Kidney tubule cell (primary cell): ENCODE measurements at places on chromosomes 13 and 19.

- DNase-seq, result no peak
Measured at GRCh38 chr13:104483631-104484030, 1417.4 kb upstream of the SLC10A2 start.

DNA sequence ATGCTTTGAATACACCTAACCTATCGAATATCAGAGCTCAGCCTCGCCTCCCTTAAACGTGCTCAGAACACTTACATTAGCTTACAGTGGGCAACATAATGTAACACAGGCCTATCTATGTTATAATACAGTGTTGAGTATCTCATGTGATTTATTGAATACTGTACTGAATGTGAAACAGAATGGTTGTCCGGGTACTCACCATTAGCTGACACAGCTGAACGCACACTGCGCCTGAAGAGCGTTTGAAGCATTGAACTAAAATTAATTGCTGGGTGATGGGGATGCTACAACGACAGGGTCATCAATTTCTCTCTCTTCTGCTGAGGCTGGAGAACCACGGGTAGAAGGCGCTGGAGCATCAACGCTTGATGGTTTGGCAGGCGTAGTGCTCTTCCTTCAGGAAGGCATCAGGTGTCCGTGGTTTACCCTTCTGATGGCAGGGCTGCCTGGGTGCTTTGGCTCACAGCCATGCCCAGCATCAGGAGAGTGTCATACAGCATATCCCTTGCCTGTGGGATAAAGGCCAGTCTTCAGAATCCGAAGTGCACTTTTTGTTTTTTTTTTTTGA lies 46.9 kb upstream of the UBE2L5 start:
- DNase-seq, result peak; percentile 26

DNA sequence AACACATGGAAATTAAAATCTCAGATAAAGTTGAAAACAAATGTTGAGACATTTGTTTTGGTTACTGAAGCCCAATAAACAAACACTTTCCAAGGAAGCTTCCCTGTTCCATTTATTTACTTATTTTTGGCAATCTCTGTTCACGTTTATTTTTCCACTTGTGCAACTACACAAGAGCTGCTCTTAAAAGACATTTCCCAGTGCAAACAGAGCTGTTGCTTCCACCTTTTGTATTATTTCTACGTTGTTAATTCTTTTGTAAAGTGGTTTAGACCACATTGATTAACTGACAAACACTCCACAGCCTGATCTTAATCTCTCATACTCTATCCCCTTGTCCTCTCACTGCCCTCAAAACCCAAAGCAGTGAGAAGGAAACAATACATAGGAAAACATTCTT lies 757.6 kb downstream of the LIG4 start:
- DNase-seq, result no peak

DNA sequence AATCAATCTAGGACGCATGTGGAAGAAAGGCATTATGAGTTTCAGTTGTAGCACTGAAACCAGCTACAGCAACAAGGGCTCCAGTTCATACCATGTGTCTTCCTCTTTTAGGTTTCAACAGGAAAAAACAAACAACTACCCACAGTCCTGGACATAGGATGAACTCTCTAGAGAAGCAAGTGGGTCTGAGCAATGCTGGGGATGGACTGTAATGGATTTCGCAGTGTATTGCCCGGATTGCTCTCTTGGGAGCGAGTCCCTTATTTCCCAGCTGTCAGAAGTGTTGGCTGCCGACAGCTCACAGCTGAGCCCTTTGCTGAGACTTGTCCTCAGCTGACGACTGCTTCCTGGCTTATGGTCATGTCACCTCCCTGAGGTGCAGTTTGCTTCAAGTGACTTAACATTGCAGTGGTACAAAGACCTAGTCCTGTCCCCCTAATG lies 12.1 kb upstream of the MYCBP2 start:
- no peak for DNase-seq

DNA sequence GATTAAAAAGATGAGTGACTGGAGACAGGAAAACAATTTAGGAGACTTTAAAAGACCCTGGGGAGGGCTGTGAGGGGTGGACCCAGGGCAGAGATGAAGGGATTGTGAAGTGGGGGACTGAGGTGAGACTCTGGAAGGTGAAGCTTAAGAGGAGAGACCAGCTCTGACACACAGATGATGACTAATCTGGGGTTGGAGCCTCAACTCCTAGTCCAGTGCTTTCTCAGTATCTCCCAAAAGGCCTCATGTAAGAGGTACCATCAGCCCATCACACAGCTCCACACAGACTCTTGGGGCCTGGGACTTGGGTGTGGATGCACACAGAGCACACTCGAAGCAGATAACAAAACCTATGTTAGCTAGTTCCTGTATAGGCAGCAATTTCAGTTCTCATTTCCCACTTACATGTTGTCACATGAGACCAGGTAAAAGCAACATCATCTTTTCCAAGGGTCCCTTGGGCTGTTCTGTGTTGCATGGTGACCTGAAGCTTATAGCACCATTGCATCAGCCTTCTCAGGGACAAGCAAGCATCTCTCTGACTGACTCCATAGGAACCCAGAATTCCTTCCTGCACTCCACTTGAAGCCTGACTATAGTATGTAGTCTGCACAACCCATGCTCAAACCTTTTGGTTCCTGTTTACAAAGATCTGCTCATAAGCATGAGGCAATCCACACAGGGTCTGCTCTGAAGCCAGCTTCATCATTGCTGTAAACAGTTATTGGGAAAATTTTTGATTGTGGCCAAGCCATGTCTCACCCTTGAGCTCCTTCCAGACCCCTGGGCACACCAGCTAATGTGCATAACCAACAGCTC lies 88.6 kb upstream of the MYCBP2 start:
- DNase-seq, result no peak

DNA sequence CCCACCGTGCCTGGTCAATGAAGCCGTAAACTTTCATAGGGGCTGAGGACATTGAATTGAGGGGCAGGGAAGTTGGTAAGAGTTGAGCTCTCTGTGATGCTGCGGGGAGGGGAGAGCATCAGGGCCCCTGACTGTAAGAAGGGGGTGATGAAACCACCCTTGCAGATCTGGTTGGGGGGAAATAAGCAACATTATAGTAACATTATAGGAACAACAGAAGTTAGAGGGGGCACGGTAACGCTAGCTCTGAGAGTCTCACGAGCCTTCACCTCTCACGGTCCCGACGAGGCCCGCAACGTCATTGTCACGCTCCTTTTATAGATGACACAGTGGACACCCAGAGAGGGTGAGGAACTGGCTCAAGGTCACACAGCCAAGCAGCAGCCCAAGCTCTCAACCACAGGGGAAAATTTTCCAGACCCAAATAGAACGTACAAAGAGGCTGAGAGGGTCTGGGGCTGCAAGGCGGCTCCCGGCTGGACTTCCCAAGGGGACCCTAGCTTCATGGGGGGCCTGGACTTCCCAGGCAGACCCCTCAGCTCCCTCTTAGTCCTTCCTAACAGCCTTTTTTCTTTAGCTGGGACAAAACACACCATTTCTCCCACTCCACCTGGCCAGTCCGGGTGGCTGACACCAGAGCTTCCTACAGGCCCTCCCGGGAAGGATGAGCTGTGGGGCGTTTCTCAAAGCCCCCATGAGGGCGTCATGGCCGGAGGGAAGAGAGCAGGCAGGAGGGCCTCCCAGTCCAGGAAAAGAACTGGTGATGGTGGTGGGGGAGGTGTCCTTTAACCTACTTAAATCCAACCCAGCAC lies 4.1 kb downstream of the TLE5 start:
- DNase-seq, result no peak

GRCh38 chr13:60441761-60442160 lies 44.7 kb downstream of the TDRD3 start:
- no peak for DNase-seq

DNA sequence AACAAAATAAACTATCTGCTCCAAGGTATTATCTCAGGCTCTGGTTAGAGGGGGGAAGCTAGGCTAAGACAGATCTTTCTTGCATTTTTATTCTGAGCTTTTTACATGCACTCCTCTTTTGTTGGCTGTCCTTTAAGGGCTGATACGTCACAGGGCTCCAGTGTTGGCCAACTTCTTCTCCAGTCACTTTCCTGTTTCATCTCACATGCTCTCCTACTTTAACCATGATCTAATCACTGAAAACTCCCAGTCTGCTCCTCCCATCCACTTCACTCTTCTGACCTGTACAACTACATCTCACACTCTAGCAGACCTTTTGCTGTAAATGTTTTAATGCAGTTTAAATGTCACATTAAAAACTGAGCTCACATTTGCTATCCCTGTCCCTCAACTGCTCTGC lies 510.0 kb upstream of the KLF12 start:
- DNase-seq, result peak; percentile 32

DNA sequence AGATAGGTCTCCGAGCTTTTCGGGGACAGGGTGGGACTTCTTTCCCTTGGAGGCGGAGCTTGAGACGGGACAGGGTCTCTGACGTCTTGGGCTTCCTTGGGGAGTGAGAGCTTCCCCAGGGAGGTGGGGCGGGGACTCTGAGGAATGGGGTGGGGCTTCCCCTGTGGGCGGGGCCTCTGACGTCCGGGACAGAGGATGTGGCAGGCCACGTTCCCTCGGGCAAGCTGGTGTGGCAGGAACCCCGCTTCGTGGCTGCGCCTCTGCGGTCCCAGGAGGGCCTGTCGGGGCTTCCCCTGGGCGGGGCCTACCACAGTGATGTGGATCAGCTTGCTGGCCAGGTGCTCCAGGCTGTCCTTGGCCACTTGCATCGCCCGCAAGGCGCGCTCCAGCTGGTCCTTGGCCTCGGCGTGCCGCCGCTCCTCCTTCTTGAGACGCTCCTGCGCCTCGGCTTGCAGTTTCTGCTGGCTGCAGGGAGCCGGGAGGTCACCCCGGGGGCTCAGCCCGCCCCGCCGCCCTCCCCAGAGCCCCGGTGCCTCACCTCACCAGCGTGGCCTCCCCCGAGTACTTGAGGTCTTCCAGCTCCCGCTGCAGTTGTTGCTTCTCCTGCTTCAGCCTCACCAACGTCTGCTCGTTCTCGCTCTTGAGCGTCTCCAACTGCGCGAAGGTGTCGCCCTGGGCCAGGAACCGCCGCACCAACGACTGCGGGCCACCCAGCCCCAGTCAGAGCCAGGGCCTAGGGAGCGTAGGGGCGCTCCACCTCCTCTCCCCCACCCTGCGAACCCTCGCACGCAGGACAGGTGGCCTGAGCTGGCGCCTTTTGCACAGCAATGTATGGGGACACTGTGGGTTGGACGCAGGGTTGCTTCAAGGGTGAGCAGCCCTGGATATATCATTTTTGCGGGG lies 3.3 kb upstream of the RGL3 start:
- DNase-seq, result peak; percentile 59

DNA sequence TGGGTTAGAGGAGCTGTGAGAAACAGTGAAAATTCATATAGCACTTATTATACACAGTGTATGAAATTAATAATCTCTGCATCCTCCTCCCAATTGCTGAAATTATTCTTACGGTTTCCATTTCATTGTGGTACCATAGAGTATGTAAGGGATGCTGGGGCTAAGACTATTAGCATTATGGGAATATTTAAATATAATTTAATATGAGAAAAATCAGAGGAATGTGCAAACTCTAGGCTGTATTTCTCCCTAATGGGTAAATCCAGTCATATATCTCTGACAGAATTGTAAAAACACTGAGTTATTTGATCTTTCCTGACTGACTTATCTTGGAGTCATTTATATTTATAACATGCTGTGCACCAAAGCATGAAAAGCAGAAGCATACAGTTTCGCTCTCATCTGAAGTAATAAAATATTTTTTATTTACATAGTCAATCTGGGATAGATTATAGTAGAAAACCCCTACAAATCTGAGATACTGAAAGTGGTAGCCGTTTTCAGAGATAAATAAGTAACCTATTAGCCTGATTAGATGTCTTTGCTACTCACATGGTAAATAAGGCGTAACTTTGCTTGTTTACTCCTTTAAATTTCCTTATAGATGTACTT lies 34.9 kb downstream of the LRCH1 start:
- no peak for DNase-seq

DNA sequence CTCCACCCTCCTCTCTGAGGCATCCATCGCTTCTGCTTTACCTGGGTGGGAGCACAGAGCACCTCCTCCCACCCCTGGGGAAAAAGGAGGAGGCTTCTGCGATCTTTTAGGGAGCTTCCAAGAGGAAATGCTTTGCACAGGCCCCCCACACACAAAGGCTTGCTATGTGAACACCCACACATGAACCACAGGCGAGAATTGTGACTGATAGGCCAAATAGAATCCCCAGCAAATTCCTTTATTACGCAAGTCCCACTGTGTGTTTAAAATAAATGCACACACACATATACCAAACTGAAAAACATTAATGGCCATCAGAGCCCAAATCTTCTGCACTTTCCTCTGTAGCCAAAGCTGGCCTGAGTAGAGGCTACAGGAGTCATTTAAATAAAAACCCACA lies 50.6 kb downstream of the HSPH1 start:
- DNase-seq, result no peak
